ENCODE measurements at places on chromosomes 12 and 14. TPM values are rescaled to one million over a fixed set of nuclear protein-coding genes. Genes with fewer than 3 reads are reported as not detected.

The ARHGEF40 gene
- 0.40 TPM for polyA plus RNA-seq

The LRP1-AS gene
- polyA plus RNA-seq: not detected

The TAS2R42 gene
- polyA plus RNA-seq: not detected

The GALNT8 gene
- polyA plus RNA-seq: 3.2 TPM

The C12orf43 gene
- polyA plus RNA-seq: 24.9 TPM

DNA sequence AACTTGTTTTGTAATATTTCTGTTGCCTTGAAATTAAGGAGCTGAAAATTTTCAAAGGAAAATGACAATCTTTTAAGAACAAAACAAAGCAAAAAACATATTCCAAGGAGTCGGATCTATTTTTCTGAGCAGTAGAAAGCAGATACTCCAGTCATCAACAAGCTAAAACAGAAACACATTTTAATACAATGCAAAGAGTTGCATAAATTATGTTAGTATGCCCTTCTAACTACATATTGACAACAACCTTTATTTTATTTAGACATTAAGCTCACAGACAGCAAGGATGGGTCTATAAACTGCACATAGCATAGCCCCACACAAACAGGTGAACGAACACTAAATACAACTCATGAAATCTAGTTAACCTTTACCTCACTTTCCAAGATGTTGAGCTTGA, 106.0 kb downstream of the PPP1R12A start:
- no peak for DNase-seq

DNA sequence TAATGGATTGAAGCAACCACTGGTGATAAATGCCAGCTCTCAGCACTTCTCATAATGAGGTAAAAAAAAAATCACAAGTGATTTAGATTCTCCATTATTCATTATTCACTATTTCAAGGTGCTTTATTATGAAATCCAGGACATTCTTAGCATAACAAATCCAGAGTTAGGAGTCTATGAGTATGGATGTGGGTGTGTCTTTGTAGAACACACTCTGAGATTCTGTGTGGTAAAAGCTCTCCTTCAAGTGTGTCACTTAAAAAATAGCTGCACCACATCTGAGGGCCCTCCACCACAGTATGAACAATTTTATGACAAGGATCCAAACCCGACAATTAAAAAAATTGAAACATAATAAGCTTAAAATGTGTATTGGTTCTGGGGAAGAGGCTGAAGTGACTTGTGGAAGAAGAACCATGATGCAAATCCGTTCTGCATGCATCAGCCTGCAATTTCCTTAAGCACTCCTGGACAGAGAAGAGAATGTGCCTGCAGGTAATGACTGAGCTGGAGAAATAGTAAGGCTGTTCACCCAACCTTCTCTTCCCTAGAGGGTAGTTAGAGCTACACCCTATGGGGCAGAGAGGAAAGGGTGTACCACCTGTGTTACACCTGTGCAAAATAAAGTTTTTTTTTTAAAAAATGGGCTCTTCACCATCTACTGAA, 488.5 kb upstream of the MGAT4C start:
- DNase-seq: no peak

- no peak for DNase-seq
These were observed 6.1 kb downstream of the IFFO1 start for GRCh38 chr12:6549684-6550151.
